ENCODE measurements at places on chromosomes 11 and 22.

DNA sequence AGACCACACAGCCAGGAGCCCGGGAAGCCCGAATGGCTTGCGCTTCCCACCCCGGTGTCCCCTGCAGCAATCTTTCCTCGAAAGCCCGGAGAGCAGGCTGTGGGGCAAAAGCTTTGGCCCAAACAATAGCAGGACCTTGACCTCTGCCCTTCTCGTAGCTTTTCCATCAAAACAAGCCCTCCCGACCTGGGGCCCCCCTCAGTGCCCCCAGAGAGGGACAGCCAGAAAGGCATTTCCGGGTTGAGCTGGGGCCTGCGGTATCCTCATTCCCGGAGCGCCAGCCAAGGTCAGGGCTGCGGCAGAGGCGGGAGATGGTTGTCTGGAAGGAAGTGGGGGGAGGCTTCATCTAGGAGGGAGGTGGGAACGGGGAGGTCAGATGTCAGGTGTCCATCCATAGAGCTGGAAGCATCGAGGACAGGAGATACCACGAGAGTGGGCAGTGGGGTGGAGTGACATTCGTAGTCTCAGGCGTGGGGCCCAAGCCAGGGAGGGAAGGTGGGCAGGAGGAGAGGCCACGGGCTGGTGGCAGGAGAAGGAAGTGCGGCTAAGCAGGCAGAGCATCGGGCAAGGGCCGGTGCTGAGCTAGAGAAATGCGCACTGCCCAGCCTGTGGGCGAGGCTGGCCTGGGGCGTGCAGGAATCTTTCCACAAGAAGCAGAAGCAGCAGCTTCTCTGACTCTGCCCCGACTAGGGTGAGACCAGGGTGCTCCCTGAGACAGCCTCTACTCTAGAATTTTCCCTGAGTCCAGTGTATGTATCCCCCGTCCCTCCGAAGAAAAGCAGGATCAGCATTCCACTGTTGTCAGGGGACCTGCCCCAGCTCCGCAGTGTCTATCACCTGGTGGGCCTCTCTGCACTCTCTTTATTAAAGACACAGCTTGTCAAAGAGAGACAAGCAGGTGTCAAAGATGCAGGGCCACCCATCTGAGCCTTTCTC lies 14.3 kb downstream of the PDGFB start:
- no peak for DNase-seq

GRCh38 chr11:20712912-20713311 lies 43.5 kb downstream of the NELL1 start:
- DNase-seq = no peak

- DNase-seq = no peak
These were observed 3.9 kb upstream of the TRAF6 start for GRCh38 chr11:36513965-36514364.

DNA sequence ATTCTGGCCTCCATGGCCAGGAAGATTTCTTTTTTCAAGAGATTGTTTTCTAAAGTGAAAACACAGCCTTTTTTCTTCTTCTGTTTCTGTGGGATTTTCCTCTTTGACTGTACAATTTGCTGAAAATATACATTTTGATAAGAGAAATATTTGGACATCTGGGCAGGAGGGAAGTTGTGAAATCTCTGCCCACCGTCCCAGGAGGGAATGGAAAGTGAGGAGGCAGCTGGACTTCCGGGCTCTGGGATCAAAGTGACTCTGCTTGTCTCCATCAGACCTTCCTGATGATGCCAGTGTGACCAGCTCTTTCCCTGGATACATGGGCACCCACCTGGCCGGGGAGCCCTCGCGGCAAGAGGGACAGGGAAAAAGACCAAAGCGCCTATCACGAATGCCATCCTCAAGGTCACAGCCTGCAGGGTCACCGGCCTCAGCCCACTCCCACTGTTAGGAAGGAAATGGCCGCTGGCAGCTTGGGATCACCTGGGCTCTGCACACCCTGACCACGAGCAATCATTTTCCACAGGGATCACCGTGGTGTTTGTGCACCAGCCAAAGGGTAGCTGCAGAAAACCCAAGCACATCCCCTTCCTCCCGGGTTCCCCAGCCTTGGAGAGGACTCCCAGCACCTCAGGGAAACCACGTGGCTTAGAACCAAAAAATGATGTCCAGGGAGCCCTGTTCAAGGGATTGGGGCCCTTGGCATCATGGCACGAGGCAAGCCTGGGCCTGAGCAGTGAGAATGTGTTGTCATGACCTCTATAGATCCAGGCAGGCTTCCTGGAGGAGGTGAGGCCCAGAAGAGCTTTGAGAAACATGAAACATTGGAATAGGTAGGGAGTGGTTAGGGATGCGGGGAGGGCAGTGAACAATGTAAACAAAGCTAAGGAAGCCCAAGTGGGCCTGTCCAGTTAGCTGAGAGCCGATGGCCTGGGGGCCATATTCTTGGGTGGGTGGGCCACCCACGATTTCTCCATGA lies 29.1 kb upstream of the CCND1 start:
- no peak for DNase-seq

GRCh38 chr11:43818220-43818619 lies 62.4 kb upstream of the ALKBH3 start:
- DNase-seq = no peak
